Mesenchymal stem cell (in vitro differentiated cells and primary cell): ENCODE measurements at places on chromosomes 1 and 21.

GRCh38 chr1:83011265-83011664 is 987.7 kb downstream of the TTLL7 start:
- DNase-seq = no peak

- no peak for DNase-seq
These were observed 5.7 kb downstream of the AGMAT start for GRCh38 chr1:15578921-15579682.

GRCh38 chr1:79737193-79737592 is 730.7 kb upstream of the ADGRL4 start:
- DNase-seq = no peak

GRCh38 chr21:35428489-35428888 is 379.4 kb upstream of the RUNX1 start:
- DNase-seq = peak; percentile 47

DNA sequence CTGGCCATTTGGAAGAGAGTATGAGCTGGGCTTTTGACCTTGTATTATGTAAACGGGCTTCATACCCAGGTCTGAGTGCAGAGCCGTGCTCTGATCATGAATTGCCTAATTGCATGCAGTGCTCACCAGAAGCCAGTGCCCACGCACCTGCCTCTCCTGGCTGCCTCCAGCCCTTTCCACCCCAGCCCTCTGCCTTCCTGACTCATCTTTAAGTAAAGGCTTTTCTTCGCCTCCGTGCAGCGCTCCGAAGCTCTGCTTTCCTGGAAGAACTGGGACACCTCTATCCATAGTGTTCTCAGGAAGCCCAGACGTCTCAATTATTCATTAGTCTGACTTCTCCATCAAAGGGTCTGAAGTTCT is 413.7 kb downstream of the PTPRU start:
- no peak for DNase-seq

- DNase-seq = peak; percentile 63
These were observed 20.0 kb downstream of the MEF2D start for GRCh38 chr1:156480411-156481192.

- no peak for DNase-seq
These were observed 3.4 kb downstream of the KIF21B start for GRCh38 chr1:201020040-201020591.

DNA sequence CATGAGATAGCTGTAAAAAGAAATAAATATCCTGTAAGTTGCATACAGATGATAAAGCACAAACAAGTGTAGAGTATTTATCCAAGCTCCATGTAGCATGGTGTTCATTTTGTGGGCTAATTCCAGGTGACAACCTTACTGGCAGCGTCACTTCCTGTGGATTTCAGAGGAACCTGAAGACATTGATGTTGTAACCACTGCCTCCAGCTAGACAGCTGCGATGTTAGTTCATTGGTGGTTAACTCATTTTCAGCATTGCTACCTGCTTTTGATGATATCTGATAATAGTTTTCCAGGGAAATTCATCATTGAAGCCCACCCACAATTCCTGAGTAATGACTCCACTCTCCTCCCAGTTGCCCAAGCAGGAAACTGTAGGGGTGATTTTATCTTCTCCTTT is 3.0 kb downstream of the HSD3B1 start:
- DNase-seq = no peak

DNA sequence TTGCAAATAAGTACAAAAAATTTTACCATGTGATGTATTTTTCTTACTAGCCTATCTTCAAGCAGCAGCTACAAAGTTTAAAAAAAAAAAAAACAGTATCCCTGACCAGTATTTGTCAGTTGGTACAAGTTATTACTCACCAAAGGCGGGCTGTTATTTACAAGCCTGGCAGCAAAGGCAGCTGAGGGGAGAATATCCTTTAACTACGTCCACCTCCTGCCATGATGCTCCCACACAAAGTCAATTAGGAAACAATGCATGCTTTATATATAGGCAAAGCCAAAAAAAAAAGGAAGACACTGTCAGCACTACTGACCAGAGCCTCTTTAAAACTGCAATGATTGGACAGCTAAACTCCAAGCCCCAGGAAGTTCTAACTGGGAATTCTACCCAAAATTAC is 13.7 kb downstream of the PSMA5 start:
- no peak for DNase-seq

- DNase-seq = no peak
These were observed 8.4 kb downstream of the KCNJ10 start for GRCh38 chr1:160061369-160062229.

GRCh38 chr1:62381831-62382657 is 54.8 kb upstream of the USP1 start:
- DNase-seq = no peak

DNA sequence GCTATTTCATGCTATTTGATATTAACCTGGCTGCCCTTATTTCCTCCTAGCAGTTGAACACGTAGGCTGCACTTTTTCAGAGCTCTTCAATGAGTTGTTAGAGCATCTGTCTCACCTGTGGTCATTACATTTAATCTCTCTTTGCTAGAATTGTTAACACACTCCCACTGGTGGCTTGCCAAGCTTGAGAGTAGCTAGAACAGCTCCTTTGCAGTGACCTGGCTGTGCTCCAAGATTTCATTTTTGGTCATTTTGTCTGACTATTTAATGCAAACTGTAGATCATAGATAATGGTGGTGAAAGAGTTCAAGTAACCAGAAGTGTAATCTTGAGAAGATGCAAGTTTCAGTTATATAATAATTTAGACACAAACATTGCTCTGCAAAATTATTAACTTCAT is 105.6 kb downstream of the LRRC7 start:
- DNase-seq = no peak

GRCh38 chr1:9371391-9371935 is 78.8 kb downstream of the SPSB1 start:
- DNase-seq = peak; percentile 97

GRCh38 chr1:53091841-53092645 is 30.0 kb downstream of the PODN start:
- DNase-seq = no peak

DNA sequence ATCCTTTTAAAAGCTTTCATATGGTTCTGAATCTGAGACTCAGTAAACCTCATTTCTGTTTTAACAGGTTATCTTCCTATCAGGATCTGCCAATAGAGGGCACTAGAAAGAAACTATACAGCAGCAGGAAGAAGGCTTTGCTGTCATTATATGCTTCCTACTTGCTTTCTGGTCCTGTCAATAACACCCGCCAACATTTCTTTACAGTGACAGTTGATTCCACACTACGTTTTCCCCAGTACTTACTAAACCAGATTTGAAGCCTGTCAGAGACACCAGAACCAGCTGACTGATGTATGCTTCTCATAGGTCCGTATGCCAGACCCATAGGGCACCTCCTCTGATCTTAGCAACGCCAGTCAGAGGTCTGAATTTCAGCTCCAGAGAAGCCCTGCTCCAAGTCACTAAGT is 341.0 kb upstream of the NEGR1 start:
- peak; percentile 45 for DNase-seq

GRCh38 chr21:36697851-36698384 is 997 bp upstream of the SIM2 start:
- DNase-seq = no peak

- peak; percentile 76 for DNase-seq
These were observed 20.4 kb upstream of the GNG12 start for GRCh38 chr1:67853704-67854103.

- DNase-seq = no peak
These were observed 209.8 kb downstream of the PTPRC start for GRCh38 chr1:198848649-198849048.

GRCh38 chr1:40620586-40621210 is 44.8 kb downstream of the RIMS3 start:
- no peak for DNase-seq

DNA sequence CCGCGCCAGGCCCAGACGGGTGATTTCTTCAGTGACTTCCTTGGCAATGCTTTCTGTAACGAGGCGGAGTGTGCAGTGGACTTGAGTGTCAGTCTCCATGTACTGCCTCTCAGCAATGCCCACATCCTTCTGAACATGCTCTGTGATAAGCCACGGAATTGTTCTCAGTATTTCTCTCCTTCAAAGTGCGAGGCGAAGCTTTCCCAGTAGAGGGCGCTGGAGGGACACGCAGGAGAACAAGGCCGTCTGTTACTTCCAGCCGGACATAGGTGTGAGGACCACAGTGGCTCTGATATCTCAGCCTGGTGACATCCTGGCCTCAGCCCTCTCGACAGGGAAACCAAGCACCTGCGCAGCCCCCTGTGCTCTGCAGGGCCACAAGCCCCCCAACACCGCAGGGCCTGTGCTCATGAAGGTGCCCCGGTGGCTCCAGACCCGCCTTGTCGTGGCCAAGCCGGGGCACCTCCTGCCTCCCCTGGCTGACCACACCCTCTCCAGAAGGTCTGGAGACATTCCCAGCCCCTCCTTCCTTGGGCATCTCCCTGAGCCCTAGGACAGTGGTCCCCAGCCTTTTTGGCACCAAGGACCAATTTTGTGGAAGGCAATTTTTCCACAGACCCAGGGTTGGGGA is 46.1 kb upstream of the BACE2 start:
- DNase-seq = no peak

DNA sequence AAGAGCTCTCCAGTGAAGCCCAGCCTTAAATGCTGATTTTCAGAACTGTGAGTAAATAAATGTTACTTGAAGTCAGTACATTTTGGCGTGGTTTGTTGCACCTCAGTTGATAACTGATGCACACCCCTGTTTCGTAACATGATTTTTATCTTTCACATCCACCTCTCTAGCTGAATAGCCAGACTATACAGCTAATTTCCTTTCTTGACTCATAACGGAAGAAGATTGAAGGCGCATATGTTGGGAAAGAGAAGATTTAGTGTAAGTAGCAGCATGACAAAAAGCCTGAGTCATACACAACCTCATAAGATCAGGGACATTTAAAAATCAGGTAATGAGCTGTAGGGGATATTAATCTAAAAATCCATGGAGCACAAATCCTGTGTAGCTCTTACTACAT is 716.2 kb upstream of the ZP4 start:
- DNase-seq = peak; percentile 61

GRCh38 chr1:213715182-213715581 is 272.6 kb upstream of the PROX1 start:
- DNase-seq = no peak

- peak; percentile 46 for DNase-seq
These were observed 73.4 kb downstream of the UCK2 start for GRCh38 chr1:165900576-165901380.

GRCh38 chr1:70333245-70333644 is 21.3 kb downstream of the ANKRD13C start:
- no peak for DNase-seq

DNA sequence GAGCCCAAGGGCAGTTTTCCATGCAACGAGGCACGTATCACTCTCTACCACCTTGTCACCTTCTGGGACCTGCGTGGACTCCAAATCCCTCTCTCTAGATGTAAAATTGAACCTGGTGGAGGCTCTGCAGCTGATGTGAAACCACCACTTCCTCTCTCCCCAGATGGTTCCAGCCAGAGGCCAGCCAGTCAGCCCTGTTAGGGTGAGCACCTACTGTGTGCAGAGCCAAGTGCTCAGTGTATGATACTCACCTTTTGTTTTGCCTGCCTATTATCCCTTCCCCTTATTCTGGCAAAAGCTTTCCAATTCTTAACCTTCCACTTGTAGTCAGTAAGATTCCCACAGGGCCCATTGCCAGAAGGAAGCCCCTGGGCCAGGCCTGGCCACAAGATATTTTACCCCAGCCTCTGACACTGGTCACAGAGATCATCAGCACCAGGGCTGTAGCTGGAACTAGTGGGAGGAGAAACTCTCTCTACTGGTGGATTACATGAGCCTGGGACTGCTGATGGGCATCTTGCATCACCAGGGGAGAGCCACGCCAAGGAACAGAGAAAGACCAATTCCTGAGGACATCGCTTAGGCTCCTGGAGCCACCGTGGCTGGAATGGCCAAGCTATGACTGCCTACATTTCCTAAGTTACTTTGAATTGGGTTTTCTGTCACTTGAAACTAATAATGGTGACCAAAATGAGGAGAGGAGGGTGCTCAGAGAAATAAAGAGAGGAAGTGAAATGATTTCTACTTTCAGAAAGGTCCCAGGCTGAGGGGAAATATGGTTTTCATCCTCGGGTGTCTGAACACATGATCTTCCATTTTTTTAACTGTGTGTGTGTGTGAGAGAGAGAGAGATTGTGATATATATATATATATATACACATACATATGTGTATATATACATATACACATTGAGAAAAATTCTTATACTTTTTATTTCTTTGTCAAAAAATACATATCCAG is 26.6 kb upstream of the RD3 start:
- DNase-seq = no peak
